AG09309 (cell line): ENCODE measurements at places on chromosomes 3 and 15.

DNA sequence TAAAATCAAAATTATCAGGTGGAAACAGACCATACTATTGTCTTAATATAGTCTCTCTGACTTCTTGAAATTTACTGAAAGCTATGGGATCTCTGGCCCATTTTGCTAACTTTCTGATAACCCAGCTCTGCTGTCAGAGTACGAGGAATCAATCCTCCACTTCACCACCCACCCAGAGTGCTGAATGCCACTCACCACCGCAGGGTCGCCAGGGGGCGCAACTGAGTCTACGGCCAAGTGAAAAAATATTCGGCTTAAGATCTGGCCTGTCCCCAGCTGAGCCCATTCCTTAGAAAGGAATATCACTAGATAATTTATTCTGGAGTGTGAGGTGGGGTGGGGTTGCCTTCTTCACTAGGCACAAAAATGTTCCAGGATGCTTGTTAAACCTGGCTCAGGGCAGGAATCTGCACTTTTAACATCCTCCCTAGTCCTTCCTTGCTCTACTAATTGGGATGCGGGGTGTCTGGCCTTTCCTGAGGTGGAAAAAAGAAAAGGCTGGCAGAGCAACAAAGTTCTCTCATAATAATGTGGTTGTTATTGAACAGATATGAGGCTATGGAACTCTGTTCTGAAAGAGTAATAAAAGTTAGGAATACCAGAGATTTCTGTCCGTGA is 520.6 kb downstream of the MFSD1 start:
- peak; percentile 2 for DNase-seq

DNA sequence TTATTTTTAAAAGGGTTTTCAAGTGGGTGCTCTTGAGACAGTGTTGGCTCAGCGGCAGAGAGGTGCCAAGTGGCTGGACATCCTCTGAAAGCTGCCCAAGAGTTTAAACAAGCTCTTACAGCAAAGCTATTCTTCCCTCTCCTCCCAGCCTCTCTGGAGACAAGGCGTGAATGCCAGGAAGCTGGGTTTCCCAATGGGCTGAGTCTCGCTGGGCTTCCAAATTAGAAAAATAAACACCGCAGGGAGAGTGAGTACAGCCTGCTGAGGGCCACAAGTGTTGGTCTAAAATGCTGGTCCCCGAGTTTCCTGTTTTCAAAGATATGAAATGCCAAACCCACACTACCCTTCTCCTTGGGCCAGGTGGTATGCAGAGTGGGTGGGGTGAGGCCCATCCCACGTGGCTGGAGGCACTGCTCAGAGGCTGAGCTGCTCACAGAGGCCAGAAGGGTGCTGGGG is 36.4 kb downstream of the ZDHHC3 start:
- DNase-seq = no peak

DNA sequence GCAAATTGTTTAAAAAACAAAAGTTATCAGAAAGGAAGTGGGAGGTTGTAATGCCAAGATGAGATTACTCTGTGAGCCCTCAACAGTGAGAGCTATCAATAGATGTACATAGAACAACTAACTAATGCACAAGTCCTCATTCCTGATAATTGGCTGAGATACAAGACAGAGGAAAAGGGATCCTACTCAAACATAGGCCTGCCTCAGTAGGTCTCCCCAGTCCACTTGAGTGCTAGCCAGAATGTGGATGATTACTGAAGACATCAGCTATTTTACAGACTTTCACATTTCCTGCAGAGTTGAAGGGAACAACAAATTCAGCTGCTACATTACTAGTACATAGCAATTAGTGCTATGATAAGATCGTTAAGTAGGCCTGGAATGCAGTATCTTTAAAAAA is 981.9 kb downstream of the TUSC7 start:
- no peak for DNase-seq

DNA sequence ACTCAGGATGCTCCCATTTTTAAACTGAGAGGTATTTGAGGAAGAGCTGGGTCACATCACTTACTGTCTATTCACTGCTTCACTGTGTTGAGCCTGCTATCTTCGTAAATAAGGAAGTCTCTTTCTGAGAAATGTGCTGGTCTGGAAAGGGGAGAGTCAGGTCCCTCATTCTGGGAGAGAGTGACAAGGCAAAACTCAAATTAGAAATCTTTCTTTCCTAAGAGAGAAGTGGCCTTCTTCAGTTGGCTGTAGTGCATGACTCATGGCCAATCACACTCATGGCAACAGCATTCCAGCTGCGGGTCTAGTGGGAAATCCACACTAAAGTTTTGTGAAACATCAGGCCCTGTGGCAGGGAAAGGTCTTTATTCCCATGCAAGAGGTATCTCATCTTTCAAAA is 11.5 kb upstream of the TIMP4 start:
- no peak for DNase-seq

GRCh38 chr15:93816815-93817214 is 414.5 kb upstream of the MCTP2 start:
- no peak for DNase-seq

DNA sequence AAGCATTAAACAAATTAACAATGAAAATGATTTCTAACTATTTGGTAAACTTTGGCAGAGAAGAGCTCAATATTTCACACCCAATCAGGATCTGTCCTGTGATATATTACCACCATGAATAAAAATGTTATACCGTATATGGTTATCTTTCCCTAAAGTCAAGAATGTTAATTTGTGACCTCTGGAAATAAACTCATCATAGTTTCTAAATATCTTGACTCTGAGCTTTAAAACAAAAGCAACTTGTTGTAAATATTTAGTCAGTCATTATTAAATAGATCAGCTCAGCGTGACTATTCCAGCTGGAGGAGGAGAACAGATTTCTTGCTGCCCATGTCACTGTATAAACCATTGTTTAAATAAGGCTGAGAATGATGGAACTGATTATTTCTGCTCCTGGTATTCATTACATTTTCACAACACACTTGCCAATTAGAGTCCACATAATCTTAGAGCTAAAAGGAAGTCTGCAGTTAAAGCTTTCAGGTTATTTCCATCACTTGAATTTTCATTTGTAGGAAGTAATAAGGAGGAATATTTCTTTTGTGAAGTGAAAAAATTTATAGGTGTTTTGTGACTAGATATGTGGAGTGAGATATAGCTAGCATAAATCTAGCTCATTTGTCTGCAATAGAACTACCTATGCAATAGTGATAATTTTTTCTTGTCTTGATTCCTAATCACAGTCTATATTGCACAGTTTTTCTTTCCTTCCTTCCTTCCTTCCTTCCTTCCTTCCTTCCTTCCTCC is 106.5 kb upstream of the P2RY1 start:
- DNase-seq = no peak

GRCh38 chr3:177282119-177282655 is 84.9 kb upstream of the TBL1XR1 start:
- DNase-seq = no peak

- no peak for DNase-seq
Observed at GRCh38 chr3:169769287-169770181, at the start of gene ACTRT3. ACTRT3 (minus strand) TSS chr3:169769561; CDS start chr3:169769520, 41 bp downstream.

GRCh38 chr15:85792102-85792731 is 2.5 kb downstream of the KLHL25 start:
- DNase-seq = no peak

DNA sequence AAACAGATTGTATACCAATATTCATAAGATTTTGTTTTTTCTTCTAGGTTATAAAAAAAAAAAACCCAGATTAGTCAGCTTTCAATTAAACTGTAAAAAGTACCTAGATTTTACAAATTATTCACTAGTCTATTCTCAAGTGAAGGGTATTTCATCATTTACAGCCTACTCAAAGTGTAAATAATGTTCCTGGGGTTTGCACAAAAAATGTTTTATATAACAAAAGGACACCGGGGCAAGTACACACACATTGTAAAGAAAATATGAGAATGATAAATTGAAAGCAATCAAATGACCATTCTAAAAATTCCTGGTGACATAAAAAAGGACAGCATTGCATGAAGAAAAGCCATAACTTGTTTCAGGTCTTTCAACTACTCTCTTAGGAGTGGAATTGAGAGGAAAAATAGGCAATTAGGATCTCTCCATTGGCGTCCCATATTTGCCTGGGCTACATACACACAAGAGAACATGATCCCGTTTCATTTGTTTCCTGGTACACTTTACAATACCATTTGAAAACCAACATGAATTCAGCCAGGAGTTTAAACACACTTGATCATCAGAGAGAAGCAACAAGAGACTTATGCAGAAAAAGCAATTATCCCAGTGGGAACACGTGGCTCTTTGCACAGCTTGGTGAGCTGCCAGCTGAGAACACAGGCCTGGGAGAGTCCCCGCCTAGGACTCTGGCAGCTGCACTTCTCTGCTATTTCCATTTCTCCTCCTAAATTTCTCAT is 1039.2 kb downstream of the ROBO1 start:
- no peak for DNase-seq

DNA sequence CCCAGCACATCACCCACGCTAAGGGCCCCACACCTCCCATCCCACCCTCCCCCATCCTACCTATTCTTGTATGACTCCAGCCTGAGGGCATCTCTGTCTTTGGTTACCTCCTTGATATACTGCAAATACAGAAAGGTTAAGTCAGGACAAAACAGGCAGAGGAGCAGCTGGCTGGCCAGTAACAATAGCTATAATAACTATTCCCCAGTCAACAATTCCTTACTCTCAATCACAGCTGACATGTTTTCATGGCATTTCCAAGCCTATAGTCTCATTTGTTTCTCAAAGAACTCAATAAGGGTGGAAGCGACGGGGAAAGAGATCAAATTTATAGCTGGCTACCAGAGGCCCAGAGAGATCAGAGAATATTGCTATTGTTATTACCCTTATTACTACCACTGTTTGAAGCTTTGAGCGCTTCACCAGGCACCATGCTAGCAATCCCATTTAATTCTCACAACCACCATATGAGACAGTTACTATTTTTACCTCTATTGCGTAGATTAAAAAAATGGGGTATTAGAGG is 93.0 kb upstream of the C2CD4B start:
- DNase-seq = no peak

GRCh38 chr15:75309711-75310110 is 26.2 kb upstream of the COMMD4 start:
- no peak for DNase-seq

- no peak for DNase-seq
Observed at GRCh38 chr3:332701-333100, 136.1 kb downstream of the CHL1 start.

DNA sequence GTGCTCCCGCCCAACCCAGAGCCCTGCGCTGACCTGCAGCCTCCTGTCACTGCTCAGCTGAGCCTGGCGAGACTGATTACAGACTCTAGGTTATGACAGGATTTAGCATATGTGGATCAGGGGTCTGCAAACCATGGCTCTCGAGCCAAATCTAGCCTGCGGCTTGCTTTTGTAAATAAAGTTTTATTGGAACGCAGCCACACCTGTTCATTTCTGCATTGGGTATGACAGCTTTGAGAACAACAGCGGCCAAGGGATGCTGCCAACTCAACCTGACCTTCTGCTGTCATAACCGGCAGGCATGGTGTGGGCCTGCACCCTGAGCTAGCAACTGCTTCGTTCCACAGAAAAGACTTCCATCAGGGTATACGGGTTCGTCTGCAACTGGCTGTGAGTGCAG is 50.5 kb upstream of the IQSEC1 start:
- no peak for DNase-seq

DNA sequence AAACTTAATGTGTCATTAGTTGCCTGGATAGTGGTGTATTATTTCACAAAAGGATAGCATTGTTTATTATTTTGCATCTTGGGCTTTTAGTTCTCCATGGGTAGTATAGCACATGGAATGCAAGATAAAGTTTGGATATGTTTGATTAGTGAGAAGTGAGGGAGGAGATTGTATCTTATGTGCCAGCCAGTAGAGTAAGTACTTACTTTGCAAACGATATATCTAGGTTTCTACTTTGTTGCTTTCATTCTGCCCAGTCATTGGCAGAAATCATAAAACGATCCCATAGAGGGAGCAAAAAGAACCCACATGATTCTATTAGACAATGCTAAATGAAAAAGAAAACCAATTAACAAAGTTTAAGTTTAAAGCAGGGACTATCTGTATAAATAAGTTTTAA is 105.3 kb downstream of the RARB start:
- no peak for DNase-seq

DNA sequence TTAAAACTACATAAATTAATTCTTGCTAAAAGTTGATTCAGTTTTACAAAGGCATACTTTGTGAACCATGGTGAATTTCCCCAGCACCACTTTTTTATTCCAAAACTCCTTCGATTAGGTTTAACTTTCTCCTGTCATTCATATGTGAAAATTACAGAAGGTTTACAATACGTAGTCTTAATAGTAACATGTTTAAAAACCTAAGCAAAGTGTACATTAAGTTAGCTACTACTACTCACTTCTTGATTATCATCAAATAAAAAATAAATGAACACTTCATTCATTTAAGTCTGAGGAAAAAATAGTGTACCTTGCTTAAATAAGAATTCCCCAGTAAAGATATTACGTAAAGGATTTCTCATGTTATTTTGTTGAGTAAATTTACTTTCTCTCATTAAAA is 38.6 kb downstream of the DCUN1D1 start:
- no peak for DNase-seq

DNA sequence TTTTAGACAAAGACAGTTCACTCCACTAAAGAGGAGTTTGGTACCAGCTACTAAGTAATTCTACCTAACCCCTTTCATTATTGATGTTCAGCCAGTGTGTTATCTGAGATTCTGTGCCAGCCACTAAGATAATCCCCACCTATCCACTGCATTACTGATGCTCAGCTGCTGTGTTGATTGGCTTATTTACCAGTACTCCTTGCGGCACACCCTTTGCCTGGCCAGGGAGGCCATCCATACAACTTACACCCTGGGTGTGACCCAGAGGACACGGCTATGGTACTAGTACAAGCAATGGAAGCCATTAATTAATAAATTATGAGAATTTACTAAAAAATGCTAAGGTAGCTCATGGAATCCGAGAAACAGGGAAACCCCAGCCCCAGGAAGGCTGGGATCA is 290.7 kb upstream of the CTNNB1 start:
- no peak for DNase-seq

GRCh38 chr3:192260116-192261010 is 467.0 kb downstream of the FGF12 start:
- no peak for DNase-seq

- DNase-seq = no peak
Observed at GRCh38 chr3:157460253-157460652, 23.6 kb downstream of the PTX3 start.

DNA sequence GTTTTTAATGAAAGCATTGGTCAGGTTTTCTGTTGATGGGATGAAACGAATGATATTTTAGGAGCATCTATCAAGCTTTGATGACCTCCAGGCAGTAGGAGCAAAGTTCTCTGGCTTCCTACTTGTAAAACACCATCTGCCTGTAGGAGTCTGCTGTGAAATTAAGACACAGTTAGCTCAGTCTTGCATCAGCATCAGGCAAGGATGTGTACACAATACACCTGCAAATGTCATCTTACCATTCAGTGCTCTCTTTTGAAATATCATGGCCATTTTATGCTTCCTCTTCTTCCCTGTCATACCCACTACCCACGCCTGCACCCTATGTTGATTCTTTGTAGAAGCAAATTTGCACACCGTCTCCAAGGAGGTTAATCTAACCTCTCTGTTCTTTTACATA is 38.2 kb downstream of the B3GALNT1 start:
- no peak for DNase-seq

DNA sequence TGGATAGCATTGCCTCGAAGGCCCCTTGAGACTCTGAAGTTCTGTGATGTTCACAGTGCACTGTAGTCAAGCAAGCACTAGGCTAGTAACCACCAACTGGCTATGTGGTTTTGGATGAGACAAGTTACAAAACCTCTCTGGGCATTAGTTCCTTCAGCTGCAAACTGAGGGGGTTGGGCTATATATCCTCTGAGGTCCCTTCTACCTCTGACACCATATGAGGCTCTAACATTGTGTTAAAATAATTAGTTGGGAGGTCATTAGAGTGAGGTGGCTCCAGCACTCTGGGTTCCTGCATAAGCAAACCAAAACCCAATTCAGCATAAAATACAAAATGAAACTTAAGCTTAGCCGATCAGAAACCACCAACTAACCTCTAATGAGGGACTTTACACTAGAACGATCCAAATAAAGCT is 209.5 kb upstream of the LRRN1 start:
- no peak for DNase-seq
